NCI-H510A treated with DMSO at 0.1 percent for 48 hours (cell line): ENCODE measurements at places on chromosomes 12 and 14.

DNA sequence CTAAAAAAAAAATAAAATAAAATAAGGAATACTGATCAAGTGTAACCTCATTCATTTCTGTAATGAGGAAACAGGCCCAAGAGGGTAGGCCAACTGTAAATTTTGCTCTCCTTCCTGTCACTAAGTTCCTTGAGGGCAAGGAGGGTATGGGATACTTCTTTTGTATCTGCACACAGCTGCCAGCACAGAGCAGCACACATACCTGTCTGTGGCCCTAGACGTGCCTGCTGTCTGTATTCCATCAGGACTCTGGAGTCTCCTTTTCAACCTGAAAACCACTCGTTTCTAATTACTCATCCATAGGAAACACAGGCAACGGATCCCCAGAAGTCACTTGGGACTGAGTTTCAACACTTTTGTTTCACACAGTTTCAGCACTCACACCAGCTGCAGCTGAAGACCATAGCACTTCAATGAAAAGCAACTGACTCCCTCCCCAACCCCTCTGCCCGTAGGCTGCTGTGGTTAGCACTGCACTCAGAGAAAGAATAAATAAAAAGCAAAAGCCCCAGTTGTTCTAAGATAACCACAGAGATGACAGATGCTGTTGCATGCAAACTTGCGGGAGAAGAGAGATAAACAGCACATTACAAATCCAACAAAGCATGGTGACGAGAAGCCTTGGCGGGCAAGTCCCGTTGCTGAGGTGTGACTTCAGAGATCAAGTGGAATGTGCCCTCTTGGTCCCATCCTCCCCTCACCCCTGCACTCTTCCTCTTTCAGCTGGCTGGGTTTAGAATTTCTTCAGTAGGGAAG lies 24.9 kb downstream of the CRACR2A start:
- no peak for DNase-seq

DNA sequence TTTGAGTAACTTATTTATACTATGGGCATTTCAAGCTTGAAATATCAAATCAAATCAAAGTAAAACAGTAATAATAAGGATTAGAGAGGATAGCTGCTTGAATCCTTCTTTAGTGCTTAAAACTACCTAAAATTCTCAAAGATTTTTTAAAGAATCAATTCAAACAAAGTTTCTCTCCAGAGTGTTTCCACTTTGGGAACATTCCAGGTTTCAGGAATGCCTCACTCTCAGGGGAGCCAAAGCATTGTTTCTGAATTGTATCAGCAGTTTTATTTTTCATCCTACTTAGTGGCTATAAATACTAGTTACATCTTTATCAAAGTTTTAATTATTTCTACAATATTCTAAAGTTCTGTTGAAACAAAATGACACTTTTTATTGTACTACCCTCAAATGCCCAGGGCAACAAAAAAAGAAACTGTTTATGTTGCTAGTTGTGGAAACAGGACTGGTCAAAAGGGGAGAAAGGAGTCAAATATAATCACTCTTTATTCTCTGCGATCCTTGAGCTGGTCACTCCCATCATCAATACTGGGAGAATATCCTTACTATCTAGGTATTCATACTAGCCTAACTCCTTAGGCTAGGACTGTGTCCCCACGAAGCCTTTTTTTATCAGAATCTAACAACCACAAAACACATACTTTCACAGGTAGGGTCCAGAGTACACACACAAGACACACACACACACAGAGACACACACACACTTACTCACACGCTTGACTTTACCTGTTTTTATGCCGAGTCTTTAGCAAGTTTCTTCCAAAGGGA lies 598 bp downstream of the RASSF9 start:
- no peak for DNase-seq

DNA sequence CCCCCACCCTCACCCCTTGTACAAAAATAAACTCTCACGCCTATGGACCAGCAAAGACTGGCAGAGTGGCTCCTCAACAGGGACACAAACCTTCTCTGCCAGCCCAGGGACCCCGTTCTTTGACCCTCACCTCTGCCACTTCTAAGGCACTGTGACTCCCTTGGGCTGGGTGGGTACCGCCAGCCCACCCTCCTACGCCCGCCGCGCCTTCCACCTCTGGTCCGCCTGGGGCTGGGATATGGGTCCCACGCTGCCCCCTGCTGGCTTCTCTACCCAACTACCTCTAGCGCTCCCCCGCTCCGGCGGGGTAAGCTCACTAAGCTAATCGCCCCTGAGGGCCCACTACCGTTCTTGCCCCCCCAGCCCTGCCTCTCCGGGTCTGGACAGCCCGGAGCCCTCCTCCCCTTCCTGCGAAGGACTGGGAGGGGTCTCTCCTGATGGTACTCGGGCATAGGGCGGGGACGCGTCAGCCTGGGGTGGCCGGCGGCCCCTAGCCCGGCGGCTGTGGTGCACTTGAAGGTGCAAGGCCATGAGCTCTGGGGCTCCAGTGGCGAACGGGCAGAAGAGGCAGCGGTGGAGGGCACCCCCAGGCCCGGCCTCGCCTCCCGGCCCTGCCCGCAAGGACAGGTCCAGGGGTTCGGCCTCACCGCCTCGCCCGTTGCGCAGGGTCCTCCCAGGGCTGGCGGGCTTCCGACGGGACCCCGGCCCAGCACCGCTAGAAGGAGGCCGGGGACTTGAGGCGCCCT lies 8.1 kb downstream of the ZNF219 start:
- DNase-seq, result no peak

GRCh38 chr12:73632661-73633060 lies 905.0 kb upstream of the ATXN7L3B start:
- no peak for DNase-seq

DNA sequence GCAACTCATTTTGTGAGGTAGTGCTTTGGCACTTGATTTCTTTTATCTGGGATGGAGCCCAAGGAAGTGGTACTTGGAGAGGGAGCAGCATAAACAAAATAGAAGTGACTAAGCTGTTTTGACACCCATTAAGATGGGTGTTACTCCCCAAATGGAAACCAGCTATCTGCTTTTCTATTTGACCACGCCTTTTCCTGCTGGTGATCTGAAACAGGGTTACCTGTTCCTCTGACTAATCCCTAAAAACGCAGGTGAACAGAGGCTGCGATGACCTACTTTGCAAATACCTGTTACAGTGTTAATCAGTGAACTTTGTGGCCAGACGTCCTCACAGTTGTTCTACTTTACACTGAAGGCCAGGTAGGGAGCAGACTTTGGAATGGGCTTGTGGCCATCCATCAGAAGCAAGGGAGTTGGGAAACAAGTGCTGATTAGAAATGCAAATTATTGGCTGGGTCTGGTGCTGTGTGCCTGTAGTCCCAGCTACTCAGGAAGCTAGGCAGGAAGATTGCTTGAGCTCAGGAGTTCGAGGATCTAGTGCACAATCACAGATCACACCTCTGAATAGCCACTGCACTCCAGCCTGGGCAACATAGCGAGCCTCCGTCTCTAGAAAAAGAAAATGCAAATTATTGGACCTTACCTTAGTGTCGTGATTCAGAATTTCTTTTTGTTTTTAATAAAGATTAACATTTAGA lies 58.3 kb upstream of the HECTD1 start:
- no peak for DNase-seq

- no peak for DNase-seq
These were observed 16.1 kb upstream of the ZDHHC22 start for GRCh38 chr14:77157740-77158139.

GRCh38 chr12:99493197-99493596 lies 154.4 kb upstream of the GARIN6 start:
- no peak for DNase-seq

DNA sequence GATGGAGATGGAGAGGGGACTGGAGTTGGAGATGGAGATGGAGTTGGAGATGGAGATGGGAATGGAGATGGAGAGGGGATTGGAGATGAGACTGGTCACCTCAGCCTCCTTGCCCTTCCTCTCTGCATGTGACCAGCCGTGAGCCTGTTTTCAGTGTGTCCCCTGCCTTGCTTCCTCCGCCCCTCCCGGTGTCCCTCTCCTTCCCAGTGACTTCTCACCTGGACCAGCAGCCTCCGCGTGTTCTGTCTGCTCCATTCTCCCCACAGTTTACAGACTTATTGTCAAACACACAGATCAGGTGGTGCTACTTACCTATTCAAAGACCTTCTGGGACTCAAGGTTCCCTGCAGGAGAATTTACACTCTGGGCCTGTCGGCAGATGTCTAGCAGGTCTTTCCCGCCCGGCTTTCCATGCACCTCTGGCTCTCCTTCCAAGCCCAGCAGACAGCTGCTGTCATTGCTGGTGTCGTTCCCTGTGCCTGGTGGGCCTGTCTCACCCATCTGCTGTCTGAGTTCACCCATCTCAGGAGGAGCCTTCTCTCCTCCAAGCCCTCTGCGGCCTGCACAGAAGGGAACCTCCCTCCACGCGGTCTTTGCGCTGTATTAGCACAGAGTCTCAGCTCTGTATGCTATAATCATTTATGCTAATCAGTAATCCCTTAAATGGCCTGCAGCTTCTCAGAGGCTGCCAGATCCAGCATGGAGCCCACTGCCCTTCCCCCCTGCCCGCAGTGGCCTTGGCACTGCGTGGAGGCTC lies 62.1 kb downstream of the ADGRD1 start:
- no peak for DNase-seq

DNA sequence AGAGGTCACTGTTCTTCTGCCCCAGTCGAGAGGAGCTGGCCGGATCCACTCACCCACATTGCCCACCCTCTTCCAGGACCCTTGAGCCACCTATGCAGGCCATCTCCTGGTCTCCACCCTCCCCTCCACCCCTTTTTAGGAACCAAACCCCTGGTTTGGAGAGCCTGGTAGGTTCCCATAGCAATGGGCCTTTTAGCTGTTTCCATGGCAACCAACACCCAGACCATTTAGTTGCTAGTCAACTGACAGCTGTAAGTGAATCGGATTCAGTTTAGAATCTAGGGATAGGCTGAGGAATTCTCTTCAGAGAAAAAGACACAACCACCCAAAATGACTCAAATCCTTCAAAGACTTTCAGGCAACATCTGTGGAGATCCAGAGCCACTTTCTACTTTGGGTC lies 16.5 kb downstream of the NPC2 start:
- no peak for DNase-seq

- DNase-seq, result no peak
These were observed 69.3 kb downstream of the BCAT1 start for GRCh38 chr12:24879644-24880043.

DNA sequence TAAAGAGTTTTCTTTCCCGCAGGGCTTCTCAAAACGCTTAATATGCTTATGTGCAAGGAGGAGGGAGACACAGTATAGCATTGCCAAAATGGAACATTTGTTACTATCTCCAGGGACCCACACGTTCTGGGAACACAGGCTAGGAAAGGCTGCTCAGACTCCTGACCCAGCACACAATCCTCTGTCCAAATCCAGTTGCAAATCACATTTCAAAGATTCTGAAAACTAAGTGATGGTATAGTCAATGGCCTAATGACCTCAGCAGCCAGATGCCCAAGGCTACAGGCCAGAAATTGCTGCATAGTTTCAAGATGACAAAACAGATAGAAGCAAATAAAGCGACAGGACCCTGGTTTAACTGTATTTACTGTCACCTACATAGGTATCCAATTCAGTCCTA lies 97.0 kb upstream of the GRIP1 start:
- no peak for DNase-seq

DNA sequence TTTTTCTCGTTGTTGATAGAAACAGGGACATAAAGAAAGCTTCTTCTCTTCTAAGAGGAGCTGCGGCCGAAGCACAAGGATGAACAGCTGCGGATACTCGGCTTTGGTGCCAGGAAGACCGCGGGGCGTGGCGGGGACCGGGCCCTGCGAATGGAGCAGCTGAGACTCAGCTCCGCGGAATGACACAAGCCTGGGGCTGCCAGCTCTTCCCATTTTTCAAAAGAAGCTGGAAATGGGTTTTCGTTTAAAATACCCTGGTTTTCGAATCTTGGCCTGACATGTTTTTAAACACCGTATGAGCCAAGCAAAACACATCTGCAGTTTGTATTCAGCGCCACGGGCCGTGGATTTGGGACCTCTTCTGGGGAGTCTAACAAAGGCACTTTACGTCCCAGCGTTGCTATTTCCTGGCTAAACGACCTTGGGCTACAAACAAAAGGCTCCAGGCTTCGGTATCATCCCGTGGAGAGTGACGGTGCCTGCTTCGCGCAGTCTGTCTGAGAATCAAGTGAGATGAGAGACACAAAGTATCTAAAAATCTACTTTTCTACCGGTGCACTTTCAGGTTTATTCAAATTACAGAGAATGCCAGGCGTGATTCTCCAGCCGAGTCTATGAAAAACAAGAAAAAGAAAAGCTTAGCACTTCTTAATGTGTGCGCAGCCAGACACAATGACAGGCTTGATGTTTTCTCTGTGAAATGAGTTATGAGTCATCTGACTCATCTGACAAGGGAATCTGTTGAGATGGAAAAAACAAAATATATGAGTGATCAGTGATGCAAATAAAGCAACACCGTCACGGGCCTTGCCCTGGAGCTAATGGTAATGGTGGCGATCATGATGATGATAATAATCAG lies 114.0 kb upstream of the TMEM132D start:
- peak; percentile 59 for DNase-seq

GRCh38 chr14:52926953-52927352 lies 23.9 kb downstream of the FERMT2 start:
- peak; percentile 14 for DNase-seq

DNA sequence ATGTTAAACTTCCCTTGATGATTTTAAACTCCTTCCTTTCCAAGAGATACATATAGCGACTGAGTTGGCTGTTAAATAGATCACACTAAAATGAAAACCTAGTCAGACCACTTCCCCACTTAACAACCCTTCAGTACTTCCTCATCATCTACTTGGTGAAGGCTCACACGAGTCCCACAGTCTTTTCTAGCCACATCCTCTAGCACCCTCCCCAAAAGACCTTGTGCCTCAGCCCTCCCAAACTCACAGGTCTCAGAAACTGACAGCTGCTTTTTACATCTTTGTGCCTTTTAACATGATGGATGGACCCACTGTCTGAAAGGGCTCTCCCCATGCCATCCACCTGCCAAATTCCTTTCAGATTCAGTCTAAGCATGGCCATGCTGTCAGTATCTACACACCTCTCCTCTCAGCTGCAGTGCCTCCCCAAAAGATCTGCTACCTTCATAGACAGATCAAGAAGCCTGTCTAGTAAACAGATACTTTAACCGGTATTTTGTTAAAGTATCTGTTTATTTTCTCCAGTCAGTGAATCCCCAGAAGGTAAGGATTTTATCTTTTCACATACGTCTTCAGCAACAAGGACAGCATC lies 65.1 kb upstream of the GPHB5 start:
- DNase-seq, result no peak

- no peak for DNase-seq
These were observed 6.0 kb upstream of the OR6J1 start for GRCh38 chr14:22650046-22650739.

GRCh38 chr12:94649349-94650142 lies 811 bp downstream of the TMCC3 start:
- peak; percentile 24 for DNase-seq

- no peak for DNase-seq
These were observed 41.2 kb downstream of the NEUROD4 start for GRCh38 chr12:55061024-55061423.

DNA sequence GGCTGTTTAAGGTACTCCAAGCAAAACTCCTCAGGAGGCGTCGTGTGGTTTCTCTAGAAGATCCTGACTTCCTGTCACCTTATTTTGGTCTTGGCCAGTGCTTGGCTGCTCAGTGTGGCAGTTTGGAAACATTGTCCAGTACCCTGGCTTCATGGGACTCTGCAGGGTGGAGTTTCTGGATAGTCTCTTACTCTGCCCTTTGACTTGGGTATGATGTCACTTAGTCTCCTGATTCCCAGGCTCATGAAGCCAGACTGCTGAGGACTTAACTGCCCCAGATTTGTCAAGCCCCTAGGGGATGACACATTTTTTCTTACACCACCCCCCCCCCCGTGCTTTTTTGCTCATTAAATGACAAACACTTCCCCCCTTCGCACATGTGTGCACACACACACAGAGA lies 82.7 kb downstream of the ADCK1 start:
- no peak for DNase-seq
